Calu3 (cell line): ENCODE measurements at places on chromosomes 16 and 17. TPM values are rescaled to one million over a fixed set of nuclear protein-coding genes. Genes with fewer than 3 reads are reported as not detected.

TBC1D3E gene
- total RNA-seq: 0.37 TPM in 1 of 2 replicates, not detected in the other

SRCAP gene
- total RNA-seq: 84.6 and 90.8 TPM in 2 replicates

PRSS22 gene
- 140 and 141 TPM in 2 replicates for total RNA-seq

P2RX1 gene
- total RNA-seq: not detected in 2 replicates

DEXI gene
- 32.3 and 40.3 TPM in 2 replicates for total RNA-seq

MFAP4 gene
- not detected in 2 replicates for total RNA-seq

CTRB1 gene
- total RNA-seq: not detected in 2 replicates

ZNF423 gene
- not detected in 2 replicates for total RNA-seq

- no peak for DNase-seq
These were observed 64.3 kb downstream of the PIGL start for GRCh38 chr17:16281351-16281750.

GRCh38 chr16:46783800-46784199, 35.7 kb upstream of the MYLK3 start:
- DNase-seq: no peak

GRCh38 chr17:71118039-71118438, 948.7 kb downstream of the KCNJ2 start:
- peak; percentile 52 for DNase-seq

DNA sequence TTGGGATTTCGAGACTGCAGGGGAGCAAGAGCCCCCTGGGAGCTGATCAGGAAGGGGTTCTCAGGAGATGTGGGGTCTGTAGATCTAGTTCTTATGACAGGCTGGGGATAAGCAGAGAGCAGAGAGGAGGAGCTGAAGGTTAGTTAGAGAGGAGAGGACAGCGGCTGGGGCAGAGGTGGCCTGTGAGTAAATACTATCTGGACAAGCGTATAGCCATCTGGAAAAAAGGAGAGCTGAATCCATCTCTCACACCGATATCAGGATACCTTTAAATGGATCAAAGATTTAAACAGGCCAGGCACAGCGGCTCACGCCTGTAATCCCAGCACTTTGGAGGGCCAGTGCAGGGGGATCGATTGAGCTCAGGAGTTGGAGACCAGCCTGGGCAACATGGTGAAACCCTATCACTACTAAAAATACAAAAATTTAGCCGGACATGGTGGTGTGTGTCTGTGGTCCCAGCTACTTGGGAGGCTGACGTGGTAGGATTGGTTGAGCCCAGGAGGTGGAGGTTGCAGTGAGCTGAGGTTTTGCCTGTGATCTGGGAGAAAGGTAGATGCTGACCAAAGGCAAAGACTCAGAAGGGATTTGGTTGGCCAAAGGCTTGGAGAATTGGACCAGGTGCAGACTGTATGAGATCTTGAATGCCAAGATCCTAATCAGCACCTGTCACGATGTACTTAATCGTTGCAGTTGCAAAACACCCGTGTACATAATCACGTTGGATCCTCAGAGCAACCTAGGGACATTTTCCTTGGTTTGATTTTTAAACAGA, 18.9 kb upstream of the SLC25A19 start:
- no peak for DNase-seq

- DNase-seq: peak; percentile 38
These were observed 961 bp downstream of the FGF11 start for GRCh38 chr17:7440113-7440833.

DNA sequence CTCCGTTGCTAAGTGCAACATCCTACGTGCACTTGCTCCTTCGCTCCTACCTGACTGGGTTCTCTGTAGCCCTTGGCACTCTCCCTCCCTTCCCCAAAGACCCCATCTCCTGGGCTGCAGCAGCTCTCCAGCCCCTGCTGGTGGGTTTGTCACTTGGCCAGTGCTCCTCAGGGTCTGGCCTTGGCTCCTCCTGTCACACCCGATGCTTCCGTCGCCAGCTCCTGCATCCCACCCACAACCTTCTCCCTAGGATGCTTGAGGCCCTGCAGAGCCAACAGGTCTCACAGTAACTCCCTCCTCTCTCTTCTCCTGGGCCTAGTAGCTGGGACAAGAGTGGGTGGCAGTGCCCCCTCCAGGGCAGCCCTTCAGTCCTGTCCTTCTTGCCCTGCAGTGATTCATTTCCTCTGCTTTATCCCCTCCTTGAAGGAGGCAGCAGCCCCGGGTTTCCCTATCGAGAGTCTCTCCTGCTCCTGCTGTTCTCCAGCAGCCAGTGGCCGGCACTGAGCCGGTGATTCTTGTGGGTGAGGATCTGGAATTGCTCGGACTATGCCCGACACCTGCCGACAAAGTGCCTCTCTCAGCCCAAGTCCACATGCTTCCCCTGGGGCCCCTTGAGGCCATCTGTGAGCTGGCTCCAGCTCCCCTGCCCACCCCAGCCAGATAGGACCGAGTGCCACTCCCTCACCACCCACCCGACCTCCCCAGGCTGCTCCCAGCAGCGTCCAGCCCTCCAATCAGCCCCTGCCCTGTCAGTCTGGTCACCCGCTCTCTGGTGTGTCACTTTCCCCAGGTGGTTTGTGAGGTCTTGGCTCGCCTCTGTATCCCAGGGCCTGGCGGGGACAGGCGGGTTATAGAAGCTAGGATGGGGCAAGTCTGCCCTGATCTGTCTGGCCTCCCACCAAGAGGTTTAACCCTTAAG, 3.8 kb downstream of the LITAFD start:
- peak; percentile 36 for DNase-seq

DNA sequence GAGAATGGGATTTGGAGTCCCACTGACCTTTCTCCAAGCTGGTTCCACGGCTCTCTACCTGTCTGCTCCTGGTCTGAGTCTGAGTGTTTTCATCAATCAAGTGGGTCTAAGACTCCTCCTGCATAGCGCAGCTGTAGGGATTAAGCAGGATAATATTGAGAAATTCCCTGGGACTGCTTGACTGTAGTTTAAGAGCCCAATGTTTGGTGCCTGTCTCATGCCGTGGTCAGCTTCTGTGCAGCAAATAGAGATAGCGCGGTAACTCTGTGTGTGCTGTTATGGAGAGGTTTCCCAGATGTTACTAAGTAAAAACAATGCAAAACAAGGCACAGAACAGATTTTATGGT, 21.4 kb downstream of the RPTOR start:
- no peak for DNase-seq

DNA sequence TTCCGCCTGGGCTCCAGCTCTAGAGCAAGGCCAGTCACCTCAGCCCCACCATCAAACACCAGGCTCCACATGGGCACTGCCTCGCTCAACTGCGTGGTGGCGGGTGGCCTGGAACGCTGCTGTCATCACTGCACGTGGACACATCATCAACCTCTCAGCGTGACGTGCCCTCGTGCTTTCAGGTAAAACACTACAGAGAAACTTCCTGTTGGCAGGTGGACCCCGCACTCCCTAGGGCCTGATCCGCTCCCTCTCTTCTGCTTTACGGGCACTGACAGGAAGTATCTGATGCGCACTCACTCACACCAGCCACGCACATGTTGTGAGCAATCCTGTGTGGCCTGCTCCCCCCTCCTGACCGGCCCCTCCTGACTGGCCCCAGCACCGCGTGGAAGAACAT, 87.4 kb downstream of the ANKRD11 start:
- DNase-seq: no peak

DNA sequence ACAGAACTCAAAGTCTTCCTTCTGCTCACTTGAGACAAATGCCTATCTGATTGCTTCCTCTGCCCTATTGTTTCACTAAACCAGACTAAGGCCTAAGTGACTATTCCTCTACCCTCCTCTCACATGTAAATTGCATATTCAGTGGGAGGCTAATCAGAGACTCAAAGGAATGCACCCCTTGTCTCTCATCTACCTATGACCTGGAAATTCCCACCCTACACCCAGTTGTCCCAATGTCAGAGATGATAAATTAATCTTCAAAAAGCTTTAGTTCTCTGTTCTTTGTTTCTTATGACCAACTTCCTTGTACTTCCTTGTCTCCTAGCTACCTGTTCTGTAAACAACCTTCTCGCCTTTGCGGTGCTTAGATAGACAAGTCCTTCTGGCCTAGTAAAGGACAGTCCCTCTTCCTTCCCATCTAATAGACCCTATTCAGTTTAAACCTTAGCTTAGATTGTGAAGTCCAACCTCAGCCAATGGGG, 76.0 kb downstream of the EMP2 start:
- peak; percentile 17 for DNase-seq

DNA sequence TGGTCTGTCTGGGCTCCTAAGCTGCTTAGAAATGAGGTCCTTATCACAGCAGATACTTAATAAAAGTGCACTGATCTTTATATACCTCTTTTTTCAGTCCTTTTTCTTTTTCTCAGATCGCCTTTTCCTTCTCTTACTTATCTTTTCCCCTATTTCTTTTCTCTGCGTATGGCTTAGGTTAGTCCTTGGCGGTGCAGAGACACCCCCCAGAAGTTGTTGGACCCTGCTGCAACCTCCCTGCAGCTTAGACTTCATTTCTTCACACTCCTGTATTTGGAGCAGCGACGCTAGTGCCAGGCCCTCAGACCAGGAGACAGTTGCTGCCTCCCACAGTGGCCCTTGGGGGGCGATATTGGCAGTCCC, 67.6 kb downstream of the CENPV start:
- DNase-seq: no peak

DNA sequence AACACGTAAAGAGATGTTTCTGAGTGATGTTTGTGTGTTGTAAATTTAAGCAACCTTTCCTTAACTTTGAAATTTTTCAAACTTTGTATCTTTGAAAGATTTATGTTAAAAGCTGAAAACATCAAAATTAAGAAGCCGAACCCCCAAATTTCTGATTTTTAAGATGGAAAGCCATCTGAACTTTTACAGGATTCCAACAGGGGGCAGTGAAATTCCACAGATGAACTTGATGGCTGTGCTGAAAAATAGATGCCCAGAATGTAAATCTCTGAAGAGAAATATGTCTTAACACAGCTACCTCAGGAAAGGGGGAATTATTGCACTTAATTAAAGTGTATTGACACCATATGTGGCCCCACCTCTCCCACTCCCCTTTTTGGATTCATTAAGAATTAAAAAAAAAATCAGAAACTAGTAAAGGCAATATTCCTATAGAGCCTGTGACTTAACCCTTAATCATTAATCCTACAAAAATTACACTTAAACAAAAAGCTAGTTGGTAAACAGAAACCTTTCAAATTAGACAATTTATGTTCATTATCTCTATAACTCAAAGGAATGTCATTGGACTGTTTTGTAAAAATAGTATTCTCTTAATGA, 597.9 kb downstream of the KCNJ2 start:
- DNase-seq: peak; percentile 28

DNA sequence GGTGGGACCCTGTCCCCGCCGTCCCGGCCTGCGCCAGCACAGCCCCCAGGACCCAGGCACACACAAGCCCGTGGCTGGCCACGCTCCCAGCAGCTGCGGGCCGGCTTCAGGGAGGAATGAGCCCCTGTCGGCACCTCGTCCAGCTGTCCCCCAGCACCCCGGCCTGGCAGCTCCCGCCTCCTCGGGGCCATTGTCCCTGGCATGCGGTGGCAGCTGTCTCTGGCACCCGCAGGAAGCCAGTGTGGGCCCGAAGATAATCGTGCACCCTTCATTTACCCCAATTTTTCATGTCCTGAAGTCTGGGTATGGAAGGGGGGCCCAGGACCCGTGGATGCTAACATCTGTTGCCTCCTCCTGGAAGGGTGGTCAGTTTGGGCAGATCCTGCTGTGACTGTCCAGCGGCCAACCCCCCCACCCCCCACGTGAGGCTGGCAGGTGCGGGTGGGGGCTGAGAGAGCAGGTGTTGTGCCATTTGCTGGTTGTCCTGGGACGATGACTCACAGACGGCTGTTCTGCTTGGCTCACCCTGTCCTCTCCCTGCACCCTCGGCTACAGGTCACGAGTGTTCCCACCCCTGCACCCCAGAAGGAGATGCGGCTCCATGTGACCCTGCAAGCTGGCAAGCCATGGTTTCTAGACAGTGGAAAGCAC, 4.0 kb upstream of the LMF1 start:
- peak; percentile 61 for DNase-seq

GRCh38 chr16:27520982-27521673, 28.6 kb downstream of the GTF3C1 start:
- no peak for DNase-seq

DNA sequence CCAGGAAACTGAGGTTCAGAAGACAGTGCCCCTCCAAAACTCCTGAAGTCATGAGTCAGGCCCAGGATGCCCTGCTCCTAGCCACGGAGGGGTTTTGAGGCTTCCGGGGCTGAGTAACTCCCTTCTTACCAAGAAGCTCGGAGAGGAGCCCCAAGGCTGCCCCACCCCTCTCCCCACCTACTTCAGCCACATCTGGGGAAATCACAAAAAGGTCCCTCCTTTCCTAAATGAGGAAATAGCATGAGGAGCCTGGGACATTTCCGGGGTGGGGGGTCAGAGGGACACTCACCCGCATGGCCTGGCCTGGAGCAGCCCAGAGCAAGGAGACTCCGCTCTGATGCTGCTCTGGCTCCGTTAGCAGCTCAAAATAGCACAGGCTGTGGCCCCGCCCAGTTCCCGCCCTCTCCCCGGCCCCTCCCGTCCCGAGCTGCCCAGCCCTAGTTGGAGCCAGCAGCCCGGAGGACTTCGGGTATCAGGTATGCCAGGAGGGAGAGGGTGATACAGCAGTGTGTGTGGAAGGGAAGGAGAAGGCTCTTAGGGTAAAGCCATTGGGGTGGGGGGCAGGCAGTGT, 40.1 kb downstream of the MYO18A start:
- DNase-seq: peak; percentile 56
